ENCODE measurements at places on chromosomes 5 and 9.
A peak's percentile ranks its signal among the peaks of the same experiment; 100 is the strongest.

- no peak for DNase-seq
These were observed 14.6 kb downstream of the CPEB4 start for GRCh38 chr5:173902743-173903142.

GRCh38 chr5:88190106-88190834 lies 78.4 kb downstream of the TMEM161B start:
- DNase-seq, result no peak

- DNase-seq, result peak; percentile 34
These were observed 107.7 kb downstream of the TENT4A start for GRCh38 chr5:6820851-6821479.

DNA sequence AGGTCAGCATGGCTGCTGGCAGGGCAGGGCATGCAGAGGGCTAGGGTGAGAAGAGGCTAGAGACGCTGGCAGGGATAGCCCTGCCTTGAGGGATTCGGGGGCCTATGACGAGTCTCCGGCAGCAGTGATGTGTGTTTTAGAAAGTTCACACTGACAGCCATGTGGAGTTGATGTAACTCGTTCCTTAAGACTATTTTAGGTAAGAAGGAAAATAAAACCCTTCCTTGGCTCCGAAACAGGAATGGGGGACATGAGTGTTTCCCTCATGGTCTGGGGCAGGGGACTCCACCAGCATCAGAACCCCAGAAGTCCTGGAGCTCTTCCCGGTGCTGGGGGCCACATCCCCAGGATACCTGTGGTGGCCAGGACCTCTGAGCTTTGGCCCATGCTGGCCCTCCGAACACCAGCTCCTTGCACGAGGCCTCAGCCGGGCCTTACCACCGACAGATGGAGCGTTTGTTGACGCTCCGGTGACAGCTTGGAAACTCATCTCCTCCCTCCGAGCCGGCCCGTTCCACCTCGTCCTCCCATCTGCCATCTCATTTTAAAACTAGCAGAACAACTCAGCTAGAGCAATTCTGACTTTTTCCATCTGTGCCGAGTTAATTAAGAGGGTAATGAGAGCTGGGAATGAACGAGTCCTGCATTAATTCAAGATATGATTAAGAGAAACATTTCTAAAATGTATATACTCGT lies 337.7 kb downstream of the CDK5RAP2 start:
- no peak for DNase-seq

- DNase-seq, result no peak
These were observed 35.4 kb upstream of the RXRA start for GRCh38 chr9:134290603-134291451.

- DNase-seq, result no peak
These were observed 75.2 kb downstream of the PHF2 start for GRCh38 chr9:93651521-93651950.

DNA sequence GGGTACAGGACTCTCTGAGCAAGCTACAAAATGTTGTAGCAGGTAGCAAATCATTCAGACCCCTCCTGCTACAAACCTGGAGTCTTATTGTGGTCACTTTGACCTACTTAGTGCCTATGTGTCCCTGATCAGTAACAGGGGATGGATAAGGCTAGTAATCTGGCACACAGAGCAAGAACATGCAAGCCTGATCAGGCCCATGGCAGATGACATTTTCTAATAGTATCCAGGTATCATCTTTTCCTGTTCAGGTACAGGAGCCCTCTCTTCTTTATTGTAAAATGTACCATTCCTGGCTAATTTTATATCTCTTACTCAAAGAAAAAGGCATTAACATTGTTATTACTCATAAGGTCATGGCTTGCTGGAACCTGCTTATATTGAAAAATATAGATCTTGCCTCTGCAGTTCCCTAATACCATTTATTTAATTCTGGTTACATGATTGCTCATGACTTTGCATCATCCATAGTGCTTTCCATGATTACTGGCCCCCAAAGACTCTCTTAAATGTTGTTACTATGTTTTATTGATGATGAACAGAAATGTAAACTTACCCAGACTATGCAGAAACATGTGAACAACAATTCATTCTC lies 18.2 kb upstream of the CCNH start:
- no peak for DNase-seq

- no peak for DNase-seq
These were observed 31.0 kb upstream of the DENND1A start for GRCh38 chr9:123960965-123961364.

DNA sequence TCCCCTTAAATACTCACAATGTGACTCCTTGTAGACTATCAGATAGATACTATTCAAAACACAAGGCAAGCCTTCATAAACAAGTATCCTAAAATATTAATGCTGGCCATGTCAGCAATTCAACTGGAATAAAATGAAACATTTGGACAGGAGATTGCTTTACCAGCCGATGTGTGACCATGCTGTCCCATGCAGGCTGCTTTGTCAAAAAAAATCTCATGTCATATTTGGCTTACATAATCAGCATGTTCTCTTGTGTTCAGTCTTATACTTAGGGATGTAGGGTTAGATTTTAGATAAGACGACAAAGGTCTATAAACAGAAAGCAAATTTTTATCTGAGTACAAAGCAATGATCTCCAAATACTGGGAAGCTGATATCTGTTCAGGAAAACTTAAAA lies 108.5 kb downstream of the NR6A1 start:
- no peak for DNase-seq

DNA sequence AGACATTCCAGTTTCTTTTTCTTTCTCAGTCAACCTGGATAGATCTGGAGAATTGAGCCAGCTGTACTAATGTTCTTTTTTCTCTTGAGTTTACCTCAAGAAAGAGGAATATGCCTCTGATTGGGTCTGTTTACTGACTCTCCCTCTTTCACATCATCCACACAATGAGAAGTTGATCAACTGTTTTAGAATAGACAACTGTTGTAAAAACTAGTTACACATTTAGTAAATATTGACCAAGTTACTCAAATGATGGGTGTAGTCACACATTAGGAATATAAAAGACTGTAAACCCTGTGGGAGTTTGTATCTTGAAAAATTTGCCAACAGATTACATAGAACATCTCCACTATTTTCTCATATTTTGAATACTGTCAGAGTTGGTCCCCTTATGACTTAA lies 330.8 kb downstream of the FER start:
- no peak for DNase-seq

DNA sequence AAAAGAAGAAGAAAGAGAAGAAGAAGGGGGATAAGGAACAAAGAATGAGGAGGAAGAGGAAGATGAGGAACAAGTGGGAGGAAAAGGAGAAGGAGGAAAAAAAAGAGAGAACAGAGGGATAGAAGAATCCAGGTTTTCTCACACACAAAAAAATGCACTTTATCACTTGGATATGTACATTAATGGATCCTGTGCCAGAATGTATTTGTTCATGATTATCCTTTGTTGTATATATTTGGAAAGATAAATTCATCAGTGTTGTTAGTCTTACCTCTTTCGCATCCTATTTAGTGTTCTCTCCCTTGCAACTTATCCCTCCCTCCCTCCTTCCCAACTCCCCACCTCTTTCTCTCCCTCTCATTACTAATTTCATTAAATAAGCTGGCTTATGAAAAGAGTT lies 298.8 kb downstream of the SLCO4C1 start:
- no peak for DNase-seq

DNA sequence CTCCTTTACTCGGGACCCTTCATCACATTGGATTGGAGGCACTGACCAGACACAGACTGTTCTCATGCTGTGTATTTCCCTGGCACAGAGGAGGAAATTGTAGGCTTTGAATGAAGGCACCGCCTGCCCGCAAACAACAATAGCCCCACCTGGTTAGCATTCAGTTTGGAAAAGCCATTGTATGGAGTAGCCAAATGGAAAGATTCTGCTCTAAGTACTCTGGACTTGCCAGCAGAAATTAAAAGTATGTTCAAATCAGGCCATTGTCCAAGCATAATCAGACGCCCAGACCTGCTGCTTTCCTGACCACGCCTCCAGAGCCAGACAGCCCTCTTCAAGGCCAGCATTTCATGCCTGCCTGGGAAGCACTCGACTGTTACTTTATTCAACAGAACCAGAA lies 8.0 kb upstream of the SEMA4D start:
- no peak for DNase-seq

- DNase-seq, result no peak
These were observed 7.1 kb downstream of the SPTLC1 start for GRCh38 chr9:92108122-92108521.

- no peak for DNase-seq
These were observed 8.1 kb upstream of the LRRTM2 start for GRCh38 chr5:138883211-138883610.

GRCh38 chr5:132666310-132667123 lies 7.3 kb upstream of the IL4 start:
- no peak for DNase-seq

- DNase-seq, result peak; percentile 57
These were observed 235.7 kb downstream of the HSPA4 start for GRCh38 chr5:133287500-133287899.

DNA sequence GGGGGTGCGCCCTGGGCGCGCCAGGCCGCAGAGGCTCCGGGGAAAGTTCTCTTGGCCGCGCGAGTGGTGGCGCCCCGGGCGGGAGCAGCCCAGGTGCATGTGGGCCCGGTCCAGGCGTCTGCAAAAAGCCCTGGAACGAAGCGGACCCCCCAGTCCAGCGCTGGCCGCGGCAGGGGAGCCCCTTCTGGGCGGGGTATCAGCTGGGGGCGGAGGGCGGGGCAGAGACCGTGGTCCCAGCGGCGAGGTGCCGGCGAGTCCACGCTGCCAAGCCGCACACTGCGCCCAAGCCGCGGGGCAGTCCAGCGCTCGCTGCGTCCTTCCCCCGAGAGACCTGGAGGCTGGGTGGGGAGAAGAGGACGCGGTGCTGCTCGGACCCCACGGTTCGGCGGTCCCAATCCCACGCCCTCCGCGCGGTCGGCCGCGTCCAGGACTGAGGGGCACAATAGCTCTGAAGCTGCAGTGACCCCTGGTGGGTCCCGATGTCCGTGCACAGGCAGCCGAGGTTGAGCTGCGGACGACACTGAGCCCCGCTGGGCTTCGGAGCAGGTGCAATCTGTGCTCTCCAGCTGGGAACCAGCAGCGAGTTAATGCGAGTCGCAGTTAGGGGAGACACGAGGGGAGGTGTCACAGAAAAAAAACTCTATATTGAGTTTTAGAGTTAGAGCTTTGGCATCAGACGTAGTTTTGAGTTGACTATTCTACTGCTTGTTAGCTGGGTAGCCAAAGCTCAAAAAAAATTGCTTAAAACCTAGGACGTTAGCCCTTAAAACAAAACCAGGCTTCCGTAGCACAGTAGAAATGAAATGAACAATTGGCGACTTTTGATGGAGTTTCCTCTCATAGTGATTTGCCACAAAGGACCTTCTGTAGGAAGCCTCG lies 1.1 kb upstream of the EPB41L4A start:
- DNase-seq, result no peak

GRCh38 chr5:145499483-145499882 lies 335.7 kb downstream of the PRELID2 start:
- DNase-seq, result no peak

DNA sequence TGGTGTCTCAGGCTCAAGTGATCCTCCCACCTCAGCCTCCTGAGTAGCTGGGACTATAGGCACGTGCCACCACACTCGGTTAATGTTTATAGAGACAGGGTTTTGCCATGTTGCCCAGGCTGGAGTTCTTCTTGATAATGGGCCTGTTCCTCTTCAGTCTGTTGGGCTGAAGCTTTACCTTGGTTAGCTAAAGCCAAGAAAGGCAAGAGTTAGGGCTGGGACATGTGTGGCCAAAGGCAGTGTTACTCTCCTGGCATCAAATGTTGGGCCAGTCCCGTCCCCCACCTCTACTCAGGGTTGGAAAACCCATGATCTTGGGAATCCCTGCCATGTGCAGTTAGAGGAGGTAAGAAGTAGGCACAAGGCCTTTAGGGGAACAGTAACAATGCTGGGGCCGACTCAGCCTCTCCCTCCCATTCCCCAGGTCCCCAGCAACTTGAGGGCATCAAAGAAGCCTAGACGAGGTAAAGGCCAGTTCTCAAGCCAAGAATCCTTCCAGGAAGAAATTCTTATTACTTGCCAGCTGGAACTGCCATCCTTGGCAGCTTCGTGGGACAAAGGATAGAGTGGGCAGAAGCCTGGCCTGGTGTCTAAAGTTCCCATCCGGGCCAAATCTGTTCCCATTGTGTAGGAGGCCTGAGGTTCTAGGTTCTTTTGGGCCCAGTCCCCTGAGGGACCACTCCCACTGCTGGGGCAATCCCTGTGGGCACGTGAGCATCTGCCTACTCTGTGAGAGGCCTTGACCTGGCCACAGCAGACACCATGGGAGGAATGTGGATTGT lies 4.5 kb downstream of the EGR1 start:
- peak; percentile 78 for DNase-seq

GRCh38 chr9:75054368-75055001 lies 26.4 kb upstream of the CARNMT1 start:
- no peak for DNase-seq

DNA sequence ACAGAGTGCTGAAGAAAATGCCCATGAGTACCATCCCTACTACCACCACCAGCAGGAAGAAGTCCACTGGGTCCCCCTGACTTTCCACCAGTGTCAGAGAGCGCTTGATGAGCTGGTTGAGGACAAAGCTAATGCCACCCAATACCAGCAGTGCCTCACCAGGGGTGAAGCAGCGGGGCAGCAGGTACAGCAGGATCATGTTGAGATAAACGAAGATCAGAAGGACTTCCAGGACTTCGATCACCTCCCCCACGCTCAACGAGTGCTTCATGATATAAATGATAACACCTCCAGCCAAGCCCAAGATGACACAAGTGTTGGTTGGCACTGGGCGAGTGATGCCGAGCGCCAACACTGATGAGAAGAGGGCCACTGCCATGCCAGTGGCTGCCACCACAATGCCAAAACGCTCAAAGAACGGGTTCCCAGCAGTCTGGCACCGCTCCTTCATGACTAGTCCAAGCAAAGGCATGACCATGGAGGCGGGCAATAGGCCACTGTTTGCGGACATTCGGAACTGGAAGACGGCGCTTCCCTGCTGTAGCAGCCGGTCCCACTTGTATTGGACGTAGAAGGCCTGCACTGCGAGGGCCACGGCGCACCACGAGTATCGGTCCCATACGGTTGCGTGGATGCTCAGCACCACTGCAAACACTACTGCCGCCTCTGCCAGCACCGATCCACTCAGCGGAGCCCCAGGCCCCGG lies 679 bp downstream of the DOLK start:
- no peak for DNase-seq

- DNase-seq, result no peak
These were observed 318.1 kb upstream of the PIK3R1 start for GRCh38 chr5:67897431-67897830.

DNA sequence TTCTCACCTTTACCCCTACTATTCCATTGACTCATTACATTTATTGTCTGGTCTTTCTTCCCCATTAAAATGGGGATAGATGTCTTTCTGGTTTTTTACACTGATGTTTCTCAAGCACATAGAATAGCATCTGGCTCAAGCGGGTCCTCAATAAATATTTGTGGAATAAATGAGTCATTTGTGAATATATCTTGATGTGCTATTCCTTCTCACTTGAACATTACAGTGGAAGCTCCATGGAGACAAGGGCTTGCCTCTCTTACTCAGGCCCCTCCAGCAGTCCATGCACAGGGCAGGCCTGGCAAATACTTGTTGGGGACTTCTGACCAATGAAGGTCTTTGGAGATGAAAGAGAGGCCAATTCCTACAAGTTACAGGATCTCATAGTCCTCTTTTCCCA lies 151.7 kb upstream of the TAS2R1 start:
- DNase-seq, result no peak

- no peak for DNase-seq
These were observed 93.5 kb downstream of the PHF2 start for GRCh38 chr9:93669958-93670207.
